Hematopoietic multipotent progenitor cell treated with erythropoietin and hydrocortisone succinate and interleukin-3 and kit ligand, for 4 days (in vitro differentiated cells): ENCODE measurements at places on chromosomes 7 and 10.

- DNase-seq, result no peak
These were observed 80.8 kb downstream of the CHST15 start for GRCh38 chr10:124012583-124012982.

DNA sequence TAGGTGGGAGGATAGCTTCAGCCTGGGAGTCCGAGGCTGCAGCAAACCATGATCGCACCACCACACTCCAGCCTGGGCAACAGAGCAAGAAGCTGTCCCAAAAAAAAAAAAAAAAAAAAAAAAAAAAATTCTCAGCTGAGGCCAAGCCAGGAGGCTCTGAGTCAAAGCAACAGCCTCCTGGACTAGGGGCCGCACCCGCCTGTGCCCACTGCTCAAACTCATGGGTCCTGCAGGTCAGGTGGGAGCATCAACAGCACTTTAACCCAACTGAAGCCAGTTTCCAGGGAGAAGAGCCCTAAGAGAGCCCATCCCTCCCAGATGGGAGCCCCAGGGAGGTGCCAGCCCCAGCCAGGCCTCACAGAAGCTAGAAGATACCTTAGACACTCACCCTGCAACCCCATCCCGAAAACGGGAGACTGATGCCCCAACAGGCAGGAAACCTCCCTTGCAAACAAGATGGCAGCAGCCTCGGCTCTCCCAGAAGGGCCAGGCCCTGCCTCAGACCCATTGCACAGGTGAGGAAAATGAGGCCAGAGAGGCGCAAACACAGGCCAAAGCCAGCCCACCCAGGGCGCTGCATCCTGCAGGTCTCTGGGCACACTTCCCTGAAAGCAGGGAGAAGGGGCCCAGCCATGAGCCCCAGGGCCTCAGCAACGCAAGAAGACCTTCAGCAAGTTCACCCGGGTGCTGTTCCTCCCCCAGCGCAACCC is 11.0 kb downstream of the PDGFA start:
- DNase-seq, result no peak

DNA sequence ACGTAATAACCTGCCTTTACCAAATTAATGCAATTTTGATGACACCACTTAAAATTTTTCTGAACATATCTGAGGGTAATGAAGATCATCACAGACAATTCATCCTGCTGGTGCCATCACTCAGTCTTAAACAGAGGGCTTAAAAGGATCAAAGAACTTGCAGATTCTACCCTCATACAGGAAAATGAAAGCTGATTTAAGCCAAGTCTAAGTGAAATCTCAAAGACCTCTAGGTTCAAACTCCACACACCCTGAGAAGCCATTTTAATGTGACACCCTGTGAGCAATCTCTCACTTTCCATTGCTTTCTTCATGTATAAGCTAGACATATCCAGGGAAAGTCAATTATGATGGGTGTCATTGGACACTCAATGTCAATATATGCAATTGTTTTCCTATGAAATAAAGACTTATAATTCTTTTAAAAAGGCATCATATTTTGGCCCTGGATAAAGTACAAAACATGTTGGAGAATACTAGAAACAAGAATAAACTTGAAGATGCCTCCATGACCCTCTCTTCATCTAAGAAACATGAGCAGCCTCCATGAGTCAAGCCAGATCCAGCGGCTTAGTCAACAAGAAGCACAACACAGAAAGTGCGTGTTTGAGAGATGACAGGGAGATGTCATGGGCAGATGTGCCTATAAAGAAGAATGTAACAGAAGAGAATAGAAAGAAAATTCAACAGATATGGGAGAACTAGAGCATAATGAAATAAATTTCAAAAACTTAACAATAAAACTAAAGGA is 291.9 kb downstream of the PARD3 start:
- no peak for DNase-seq

DNA sequence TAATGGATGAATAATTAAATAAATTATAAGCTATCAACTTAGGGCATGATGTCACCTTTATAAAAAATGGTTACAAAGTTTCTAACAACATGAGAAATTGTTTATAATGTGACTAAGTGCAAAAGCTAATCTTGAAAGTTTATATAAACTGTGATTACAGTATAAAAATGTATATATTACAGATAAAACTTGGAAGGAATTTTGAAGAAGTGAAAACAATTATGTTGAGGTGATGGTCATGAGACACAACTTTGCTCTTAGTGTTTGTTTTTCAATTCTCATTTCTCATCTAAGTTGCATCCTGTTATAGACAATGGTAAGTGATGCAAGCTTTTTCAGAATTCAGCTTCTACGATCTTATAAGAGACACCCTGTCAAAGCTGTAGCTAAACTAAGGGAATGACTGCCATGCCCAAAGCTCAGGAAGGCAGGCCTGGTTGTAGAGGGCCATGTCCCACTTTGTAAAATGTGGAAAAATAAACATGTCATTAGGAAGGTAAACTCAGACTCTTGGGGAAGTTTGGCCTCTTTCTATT is 23.9 kb downstream of the MACC1 start:
- no peak for DNase-seq

DNA sequence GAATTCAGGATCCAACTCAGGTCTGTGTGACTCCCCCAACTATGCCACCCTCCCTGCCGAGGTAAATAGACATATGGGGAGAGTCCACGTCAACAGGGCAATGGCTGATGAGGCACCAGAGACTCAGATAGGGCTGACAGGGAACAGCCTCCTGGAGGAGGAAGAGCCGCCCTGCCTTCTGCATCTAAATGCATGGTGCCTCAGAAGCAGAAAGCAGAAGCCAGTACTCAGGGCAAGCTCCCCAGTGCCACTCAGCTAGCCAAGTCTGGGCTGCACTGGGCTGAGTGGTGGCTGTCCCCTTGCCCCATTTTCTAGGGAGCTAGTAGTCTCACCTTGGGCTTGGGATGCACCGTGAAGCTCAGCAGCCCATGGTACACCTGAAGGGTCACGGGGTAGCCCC is 11.0 kb downstream of the RRP12 start:
- DNase-seq, result no peak

GRCh38 chr10:78889536-78890063 is 179.2 kb upstream of the ZMIZ1 start:
- DNase-seq, result no peak

- no peak for DNase-seq
These were observed 109.4 kb downstream of the NRG3 start for GRCh38 chr10:81984428-81984827.

- peak; percentile 4 for DNase-seq
These were observed 287.8 kb downstream of the PHF14 start for GRCh38 chr7:11261470-11261869.

DNA sequence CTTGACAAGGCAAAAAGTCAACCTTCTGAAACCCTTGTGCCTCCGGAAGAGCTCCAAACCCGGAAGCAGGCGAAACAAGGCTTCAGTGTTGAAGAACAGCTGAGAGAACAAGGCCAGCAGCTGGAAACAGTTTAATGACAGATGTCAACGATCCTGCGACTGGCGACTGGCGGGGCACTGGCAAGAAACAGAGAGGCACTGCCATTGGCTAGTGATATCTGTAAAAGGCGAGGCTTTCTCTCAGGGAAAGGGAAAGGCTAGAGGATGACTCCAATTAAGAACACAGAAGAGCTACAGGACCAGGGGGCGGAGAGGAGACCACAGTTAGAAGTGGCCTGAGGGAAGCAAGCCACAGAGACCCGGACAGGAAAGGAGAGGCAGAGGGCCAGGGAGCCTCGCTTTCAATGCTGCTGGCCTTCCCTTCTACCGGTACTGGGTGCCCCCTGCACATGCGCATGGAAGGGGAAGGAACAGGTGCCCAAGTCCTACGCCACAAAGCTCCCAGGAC is 19.4 kb downstream of the ITGB1 start:
- peak; percentile 63 for DNase-seq

GRCh38 chr7:123600876-123601275 is 745 bp upstream of the ASB15 start:
- DNase-seq, result no peak

DNA sequence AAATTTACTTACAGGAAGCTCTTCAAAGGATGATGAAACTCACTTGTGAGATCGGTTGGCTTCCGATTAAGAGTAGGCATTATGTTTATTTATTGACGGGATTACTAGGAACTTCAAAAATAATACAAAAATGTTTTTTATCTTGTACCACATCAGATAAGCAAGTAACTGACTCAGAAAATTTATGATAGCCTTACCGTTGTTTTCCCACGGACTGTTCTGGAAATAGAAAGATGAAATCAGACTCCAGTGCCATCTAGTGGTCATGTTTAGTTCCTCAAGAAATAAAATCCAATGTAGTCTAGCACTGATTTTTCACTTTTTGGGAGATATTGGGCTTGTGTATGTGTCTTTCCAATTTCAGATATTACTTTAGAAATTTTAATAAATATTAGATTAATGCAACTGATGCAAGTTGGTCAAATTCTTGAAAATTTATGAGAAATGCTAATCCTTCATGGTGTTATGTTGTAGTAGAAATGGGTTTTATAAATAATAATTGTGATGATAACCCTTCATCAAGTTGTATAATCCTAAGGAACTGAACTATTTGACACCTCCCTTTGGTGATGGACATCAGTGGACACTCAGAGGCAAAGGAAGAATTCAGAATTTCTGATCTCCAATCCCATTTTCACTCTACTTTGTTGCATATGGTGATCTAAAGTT is 168.8 kb downstream of the TMEM26 start:
- DNase-seq, result peak; percentile 79

GRCh38 chr7:106807474-106807873 is 57.6 kb upstream of the PIK3CG start:
- DNase-seq, result no peak

GRCh38 chr7:140440593-140440992 is 36.7 kb downstream of the RAB19 start:
- DNase-seq, result no peak

DNA sequence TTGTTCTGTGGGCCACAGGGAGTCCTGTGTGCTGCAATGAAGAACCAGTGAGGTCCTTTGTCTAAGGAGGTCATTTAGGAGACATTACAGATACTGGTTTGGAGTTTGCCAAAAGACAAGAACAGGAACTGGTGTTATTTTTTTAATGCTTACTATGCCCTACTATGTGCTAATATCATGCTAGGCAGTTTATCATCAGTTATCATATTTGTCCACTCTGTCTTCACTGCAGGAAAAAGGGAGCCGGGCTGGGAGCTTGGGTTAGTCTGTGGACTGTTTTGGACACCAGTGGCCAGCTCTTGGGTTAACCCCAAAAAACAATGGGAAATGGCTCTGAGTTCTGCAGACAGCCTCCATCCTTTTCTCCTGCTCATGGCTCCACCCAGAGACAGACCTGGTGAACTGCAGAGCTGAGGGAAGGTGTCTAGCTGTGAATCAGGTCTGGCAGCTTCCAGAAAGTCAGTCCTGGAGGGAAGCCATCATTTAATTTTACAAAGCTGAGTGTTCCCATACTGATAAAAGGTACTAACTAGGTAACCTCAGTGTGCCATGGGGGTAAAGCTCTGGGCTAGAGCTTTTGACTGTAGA is 101.2 kb upstream of the ZNF746 start:
- peak; percentile 67 for DNase-seq

DNA sequence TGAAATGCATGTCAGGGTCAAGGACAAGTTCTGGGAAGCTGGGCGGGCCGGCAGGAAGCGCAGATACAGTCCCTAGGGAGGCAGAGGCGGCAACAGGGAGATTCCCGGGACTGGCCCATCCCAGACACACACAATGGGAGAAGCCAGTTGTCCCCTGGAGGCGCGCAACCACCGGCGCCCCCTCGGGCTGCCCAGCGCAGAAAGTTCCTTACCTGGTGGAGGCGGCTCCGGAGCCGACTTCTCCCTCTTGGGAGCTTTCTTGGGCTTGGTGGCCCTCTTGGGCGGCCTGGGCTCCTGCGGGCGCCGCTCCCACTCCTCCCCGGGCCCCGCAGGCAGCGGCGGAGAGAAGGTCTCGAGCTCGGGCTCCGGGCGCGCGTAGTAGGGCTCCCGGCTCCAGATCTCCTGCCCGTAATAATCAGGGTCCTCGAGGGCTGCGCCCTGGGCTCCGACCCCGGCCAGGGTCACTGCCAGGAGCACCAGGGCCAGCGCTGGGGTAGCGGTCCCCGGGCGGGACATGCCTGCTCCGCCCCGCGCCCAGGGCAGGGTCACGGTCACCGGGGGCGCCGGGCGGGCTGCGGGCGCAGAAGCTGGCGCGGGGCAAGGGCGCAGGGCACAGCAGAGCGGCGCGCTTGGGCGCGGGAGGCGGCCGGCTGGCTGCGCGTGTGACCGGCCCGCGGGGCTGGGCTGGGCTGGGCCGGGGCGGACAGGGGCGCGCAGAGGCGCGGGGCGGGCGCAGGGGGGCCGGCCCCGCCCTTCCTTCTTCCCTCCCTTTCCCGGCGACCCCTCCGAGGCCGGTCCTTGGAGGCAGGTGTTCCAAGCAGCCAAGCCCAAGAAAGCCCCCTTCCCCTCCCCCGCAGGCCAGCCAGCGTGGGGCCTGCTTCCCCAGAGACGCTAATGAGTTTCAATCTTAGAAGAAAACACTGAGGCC is at the start of gene CPXM2:
Gene CPXM2 (minus strand): TSS at position 664 of the 928 bp plus-strand sequence. CDS start 148 bp downstream, at position 516.
- DNase-seq, result no peak

GRCh38 chr7:154975984-154976383 is 26.9 kb downstream of the PAXIP1 start:
- DNase-seq, result peak; percentile 22
